ENCODE measurements at places on chromosomes 2 and 18.

GRCh38 chr2:28613633-28614501, 118.0 kb downstream of the PLB1 start:
- no peak for DNase-seq

GRCh38 chr2:207182911-207183310, 17.2 kb upstream of the KLF7 start:
- no peak for DNase-seq

- DNase-seq: no peak
Measured at GRCh38 chr2:134466141-134466540, 212.3 kb downstream of the MGAT5 start.

DNA sequence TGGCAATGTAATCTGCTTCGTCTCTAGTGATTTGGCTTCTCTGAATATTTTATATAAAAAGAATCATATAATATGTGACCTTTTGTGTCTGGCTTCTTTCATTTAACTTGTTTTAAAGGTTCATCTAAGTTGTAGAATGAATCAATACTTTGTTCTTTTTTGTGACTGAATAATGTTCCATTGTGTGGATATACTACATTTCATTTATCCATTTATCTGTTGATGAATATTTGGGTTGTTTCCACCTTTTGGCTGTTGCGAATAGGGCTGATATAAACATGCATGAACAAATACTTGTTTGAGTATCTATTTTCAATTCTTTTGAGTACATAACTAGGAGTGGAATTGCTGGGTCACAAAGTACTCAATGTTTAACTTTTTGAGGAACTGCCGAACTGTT, 63.8 kb upstream of the TNP1 start:
- DNase-seq: no peak

DNA sequence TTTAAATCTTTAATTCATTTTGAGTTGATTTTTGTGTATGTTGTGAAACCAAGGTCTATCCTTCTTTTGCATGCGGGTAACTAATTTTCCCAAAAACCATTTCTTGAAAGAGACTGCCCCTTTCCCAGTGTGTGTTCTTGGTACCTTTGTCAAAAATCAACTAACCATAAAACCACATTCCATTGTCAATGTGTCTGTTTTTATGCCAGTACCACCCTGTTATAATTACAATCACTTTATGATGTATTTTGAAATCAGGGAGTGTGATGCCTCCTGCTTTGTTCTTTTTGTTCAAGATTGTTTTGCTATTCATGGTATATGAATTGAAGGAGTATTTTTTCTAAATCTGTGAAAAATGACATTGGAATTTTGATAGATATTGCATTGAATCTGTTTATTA, 689.6 kb downstream of the TSN start:
- no peak for DNase-seq

DNA sequence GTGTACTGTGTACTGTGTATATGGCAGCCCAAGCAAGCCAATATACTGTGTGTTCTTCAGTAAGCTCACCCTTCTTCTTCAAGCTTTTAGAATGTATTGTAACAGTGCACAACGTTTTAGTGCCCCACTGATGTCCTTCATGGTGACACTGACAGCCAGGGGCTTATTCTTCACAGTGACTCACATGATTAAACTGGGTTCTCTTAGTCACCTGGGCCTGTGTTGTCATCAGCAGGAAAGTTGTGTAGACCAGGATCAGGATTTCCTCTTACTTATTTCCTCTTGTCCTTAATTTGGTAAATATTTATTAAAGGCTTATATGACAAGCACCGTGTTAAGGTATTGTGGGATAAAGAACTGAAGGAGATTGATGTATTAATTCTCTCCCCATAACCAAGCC, 67.9 kb upstream of the THOC1 start:
- no peak for DNase-seq

DNA sequence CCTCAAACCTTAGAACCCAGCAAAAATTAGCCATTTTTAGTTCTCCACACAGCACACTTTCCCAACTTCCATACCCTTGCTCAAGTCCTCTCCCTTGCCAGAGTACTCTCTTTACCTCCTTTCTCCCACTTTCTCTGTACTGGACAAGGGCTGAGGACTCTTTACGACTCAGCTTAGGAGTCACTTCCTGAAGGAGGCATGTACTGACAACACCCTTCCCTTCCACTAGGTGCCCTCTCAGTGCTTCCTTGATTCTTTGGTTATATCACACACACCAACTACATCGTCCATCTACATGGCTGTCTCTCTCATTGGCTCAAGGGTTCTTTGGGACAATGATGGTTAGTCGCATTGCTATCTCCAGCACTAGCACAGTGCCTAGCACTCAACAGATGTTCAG, 5.2 kb upstream of the C18orf63 start:
- DNase-seq: no peak

- no peak for DNase-seq
Measured at GRCh38 chr2:47003641-47004427, 88.2 kb upstream of the MCFD2 start.

DNA sequence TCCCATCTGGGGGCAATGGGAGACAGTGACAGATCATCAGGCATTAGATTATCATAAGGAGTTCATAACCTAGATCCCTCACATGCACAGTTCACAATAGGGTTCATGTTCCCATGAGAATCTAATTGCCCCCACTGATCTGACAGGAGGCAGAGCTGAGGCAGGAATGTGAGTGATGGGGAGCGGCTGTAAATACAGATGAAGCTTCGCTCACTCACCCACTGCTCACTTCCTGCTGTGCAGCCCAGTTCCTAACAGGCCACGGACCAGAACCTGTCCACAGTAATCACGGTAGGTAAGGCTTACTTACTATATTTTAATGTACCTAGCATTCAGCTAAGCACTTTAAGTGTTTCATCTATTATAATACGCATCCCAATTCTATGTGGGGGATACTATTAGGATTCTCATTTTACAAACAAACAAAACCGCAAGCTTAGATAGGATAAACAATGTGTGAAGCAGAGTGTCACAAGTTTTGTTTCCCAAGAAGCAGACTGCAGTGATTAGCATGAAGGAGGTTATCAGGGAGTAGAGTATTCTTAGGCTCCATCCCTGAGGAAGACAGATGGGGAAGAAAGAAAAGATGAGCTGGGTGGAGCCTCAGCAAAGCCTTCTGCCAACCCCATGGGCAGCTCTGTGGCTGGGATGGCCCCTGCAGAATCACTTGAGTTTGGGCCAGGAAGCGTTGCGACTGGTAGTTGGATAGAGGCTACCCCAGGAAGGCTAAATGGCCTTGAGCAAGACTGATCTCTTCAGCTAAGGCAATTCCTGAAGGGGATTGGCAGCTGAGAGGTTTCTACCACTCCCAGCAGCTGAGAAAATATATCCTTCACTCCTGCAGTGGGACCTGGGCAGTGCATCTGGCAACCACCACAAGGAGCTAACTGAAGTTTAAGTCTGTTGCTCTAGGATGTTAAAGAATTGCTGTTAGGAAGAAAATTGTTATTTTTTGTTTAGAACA, 133.1 kb downstream of the MREG start:
- DNase-seq: no peak

GRCh38 chr2:113234721-113235346, 43.9 kb downstream of the PAX8 start:
- no peak for DNase-seq

- DNase-seq: no peak
Measured at GRCh38 chr2:60440079-60440766, 113.2 kb downstream of the BCL11A start.

DNA sequence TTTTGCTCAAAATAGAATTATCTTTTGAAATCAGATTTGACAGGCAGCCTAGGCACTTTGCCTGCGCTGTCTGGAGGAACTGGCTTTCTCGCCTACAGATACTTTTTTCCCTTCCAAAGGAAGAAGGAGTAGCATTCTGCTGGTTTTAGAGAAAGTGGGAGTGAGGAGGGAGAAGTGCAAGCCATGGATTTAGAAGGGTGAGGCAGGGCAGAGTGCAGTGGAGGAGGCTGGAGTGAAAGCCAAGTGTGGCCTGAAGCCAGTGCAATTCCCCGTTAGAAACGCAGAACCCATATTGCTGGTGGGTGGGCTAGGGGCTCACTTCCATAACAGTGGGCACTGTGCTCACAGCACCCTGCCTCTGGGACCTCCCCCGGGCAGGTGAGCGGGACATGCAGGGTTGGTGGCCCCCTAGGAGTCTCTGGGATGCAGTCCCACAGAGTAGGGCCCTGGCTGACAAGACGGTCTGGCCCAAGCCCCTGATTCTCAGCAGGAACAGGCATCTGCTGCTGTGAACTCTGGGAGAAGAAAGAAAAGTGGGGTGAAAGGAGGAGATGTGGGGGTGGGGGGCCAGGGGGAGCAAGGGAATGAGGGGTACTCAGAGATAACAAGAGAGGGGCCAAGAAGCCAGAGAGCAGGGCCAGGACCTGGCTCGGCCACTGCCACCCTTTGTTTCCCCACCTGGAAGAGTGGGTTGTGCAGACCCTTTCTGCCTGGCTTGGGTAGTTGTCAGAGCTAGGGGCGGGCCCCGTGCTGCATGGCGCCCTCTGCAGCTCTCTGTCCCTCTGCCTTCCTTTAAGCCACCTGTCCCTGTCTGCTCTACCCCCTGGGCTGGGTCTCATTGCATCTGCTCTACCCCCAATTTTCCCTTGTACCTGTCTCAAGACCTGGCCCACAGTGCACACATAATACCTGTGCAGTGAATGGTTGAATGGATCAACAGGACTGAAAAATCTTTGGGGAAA, 273.5 kb upstream of the HS6ST1 start:
- DNase-seq: no peak

GRCh38 chr2:114968748-114969400, 526.4 kb downstream of the DPP10 start:
- no peak for DNase-seq

GRCh38 chr2:99285526-99285925, 15.5 kb downstream of the LYG1 start:
- DNase-seq: no peak

DNA sequence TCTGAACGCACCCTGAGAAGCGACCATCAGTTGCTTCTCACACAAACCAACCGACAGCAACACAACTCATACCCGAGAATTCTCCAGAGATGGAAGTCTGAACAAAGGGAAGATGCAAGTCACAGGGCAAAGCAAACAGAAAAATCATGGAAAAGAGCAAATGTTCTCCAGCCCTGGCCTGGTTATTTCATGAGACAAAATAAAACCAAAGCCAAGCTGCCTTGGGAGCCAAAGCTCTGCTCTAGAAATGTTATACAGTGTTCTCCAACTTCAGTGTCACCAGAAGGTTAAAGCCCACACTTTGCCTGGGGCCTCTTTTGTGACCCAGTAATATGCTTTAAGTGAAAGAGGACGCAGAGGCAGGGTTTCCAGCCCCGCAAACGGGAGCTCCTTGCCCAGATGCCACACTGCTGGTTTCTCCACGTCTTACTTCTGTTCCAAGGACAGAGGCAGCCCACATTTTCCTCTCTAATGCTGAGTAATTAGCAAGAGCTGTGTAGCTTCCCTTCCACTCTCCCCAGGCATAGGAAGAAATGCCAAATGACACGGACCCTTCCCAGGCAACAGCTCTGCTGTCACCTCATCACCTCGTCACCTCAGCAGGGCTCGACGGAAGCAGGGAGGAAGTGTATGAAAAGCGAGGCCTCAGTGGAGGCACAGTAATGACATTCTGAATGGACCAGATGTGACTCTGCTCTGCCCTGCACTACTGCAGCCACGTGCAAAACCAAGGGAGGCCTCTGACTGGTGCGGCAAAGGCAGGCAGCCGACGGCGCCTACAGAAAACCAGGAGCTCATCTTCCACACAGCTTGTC, 64.7 kb downstream of the FBXO15 start:
- no peak for DNase-seq

GRCh38 chr2:75456111-75456510, 104.6 kb downstream of the EVA1A start:
- DNase-seq: no peak

DNA sequence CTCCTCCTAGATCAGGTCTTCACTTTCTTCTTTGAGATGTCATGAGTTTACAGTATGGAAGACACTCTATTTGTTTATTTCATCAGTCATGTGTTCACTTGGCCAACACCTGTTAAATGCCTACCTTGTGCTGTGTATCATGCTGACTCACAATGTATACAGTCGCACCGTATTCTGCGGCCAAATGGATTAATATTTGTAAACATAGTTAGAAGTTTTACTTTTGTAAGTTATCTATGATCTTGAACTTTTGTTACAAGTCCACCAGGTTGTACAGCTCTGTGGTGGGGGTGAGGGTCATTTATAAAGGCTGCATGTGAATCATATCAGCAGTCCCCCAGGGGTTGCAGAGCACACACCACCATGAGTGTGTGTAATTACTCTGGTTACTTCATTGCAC, 408.7 kb upstream of the NRP2 start:
- no peak for DNase-seq

DNA sequence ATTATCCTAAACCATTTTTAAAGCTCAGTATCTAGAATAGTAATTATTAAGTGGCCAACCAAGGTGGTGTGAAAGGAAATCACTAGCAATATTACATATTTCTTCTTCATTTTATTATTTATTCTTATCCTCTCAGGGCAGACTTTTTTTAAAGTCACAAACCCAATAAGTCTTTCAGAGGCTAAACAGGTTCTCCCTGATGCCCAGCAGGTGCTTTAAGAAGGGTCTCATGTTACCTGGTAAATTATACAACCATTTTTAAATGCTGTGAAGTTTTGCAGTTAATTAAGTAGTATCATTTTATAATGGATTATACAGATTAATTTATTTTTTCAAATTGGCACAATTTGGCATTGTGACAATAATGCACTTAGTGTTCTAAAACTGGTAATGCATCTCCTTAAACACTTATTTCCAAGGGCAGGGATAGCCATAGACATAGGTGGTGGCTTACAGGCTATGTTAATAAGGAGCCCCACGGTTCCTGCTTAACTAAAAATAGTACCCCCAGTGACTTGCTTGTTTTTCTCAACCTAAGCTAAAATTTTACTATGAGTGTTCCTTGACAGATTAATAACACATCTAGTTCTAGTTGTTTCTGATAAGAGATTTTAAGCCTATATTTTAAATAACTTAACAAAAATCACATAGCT, 67.0 kb downstream of the PMS1 start:
- no peak for DNase-seq

- no peak for DNase-seq
Measured at GRCh38 chr2:138201286-138201685, 237.0 kb downstream of the HNMT start.

DNA sequence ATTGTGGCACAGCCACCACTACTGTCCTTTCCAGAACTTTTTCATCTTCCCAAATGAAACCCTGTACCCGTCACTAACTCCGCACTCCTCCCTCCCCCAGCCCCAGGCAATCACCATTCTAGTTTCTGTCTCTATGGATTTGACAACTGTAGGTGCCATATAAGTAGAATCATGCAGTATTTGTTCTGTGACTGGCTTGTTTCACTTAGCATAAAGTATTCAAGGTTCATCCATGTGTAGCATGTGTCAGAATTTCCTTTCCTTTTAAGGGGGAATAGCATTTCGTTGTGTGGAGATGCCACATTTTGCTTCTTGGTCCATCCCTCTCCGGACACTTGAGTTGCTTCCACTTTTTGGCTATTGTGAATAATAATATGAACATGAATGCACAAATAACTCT, 842 bp upstream of the CKAP2L start:
- no peak for DNase-seq

GRCh38 chr18:48693625-48694262, 154.9 kb downstream of the CTIF start:
- no peak for DNase-seq

DNA sequence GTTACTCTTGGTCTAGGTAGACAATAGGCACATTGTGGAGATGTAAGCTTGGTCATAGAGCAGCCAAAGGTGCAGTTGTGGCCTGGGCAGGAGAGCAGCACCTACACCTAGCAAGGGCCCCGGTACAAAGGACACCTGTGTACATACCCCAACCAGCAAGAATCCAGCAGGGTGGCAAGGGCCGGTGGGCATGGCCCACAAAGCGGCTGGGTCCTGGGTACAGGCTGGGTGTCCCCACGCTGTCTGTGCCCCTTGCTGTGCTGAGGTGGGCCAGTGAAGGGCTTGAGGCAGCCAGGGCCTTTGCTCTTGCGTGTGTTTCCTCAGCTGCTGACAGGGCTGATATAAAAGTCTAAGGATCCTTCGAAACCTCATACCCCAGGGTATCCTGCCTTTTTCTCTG, 501.8 kb downstream of the EIPR1 start:
- DNase-seq: no peak

Data from cortex of kidney (tissue), 1 donor.